Stimulated activated CD4-positive, alpha-beta T cell treated with anti-CD3 and anti-CD28 coated beads, Interleukin-1b, Interleukin-23, amount 100 ng/mL, for 48 hours (primary cell): ENCODE measurements at places on chromosomes 1 and 21.

DNA sequence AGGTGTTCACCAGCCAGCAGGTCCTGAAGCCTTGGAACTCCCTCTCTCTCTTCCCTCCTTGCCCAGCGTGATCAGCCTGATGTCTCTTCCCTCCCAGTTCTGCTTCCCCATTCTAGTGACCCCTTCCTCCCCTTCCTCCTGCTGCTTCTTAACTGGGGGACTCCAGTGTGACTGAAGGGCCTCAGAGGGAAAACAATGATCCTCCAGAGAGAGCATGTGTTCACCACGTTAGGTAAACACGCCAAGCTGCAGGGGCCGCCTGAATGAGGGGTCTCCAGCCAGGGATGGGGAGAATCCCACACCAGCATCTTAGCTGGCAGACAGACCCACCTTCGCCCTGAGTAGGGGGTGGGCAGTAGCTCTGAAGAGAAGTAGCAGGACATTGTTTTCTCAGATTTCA is 124.8 kb downstream of the TMEM53 start:
- DNase-seq = no peak

DNA sequence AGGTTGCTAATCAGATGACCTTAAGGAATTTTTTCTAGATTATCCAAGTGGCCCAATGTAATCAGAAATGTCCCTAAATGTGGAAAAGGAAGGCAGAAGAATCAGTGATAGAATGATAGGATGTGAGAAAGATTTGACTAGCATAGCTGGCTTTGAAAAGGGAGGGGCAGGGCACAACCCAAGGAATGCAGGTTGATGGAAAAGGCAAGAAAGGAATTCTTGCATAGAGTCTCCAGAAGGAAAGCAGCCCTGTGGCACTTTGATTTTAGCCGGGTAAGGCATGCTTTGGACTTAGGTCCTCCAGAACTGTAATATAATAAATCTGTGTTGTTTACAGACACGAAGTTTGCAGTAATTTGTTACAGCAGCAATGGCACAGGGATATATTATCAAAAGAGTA is 375.7 kb upstream of the B3GALT2 start:
- no peak for DNase-seq

DNA sequence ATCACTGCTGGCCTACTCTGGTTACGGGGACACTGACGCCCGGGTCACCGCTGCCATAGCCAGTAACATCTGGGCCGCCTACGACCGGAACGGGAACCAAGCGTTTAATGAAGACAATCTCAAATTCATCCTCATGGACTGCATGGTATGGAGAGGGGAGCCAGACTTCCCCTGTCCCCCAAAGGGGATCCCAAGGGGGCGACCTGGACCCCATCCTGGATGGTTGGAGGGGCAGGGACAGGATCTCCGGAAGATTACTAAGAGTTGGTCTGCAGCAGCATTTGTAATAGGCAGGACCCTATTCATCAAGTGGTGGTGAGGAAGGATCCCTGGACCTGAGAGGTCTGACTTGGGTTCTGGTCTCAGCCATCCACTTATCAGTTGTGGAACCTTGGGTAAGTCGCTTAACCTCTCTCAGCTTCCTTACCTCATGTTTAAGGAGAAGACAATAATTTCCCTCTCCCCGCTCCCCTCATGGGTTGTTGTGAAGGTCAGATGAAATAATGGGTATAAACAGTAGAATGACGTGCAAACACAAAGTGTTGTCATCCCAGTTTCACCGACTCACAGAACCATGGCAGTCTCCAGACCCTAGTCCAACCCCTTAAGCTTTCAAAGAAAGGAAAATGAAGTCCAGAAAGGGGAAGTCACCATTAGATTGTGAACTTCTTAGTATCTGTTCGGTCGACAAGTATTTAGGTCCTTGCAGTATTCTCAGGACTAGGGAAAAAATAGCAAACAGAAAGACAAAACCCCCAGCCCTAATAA is 883 bp downstream of the LAMTOR2 start:
- DNase-seq = no peak

DNA sequence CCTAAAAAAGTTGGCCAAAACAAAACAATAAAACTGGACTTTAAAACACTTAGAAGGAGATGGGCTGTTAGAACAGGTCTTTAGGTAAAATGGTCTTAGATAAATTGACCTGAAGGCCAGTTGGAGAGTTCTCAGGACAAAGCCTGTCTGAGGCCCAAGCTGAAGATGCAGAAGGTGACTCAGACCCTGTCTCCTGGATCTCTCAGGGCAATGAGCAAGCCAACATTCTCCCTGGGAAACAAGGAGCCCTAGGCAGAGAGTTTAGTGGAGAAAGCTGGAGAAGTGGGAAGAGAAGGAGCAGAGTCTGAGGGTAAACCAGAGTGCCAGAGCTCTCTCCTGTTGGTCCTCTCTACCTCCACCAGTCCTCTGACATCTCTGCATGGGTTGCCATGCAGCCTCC is 70.1 kb downstream of the FCRL5 start:
- no peak for DNase-seq

DNA sequence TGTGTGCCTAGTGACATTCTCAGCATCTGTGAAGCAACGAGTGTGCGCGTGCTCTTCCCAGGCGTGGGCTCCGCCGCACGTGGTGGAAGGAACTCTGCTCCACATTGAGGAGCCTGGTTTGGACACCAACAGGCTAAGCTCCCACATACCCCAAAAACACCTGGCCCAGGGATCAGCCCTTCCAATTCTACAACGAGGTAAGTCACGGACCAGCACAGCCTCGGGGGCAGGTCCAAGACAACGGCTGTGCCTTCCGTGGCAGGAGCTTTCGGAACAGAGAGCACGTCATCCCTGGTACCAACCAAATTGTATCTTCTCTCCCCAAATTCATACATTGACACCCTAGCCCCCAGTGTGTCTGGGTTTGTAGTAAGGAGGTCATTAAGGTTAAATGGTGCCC is 27.2 kb upstream of the PDE9A start:
- DNase-seq = no peak

- peak; percentile 21 for DNase-seq
Observed at GRCh38 chr1:207362962-207363860, 41.7 kb downstream of the CD55 start.

DNA sequence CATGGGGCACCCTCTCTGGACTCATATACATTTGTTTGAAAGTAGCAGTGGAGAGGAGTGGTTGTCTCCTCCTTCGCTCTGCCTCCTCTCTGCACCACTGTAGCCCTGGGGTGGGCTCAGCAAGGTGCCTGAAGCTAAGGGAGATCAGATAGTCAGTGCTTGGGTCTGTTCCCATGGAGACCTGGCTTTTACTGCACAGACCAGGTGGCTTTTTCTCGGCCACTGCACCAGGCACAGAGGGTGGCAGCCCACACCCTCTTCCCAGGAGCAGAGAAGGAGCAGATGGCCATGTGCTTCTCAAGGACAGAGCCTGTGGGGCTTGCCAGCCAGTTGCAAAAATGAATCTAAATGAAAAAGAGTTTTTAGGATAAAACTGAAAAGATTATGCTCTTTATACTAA is 123.4 kb upstream of the KCNK1 start:
- no peak for DNase-seq
